H4 (cell line): ENCODE measurements at places on chromosomes 16 and 17.

- no peak for DNase-seq
Measured at GRCh38 chr16:70588565-70588964, 57.8 kb upstream of the IL34 start.

DNA sequence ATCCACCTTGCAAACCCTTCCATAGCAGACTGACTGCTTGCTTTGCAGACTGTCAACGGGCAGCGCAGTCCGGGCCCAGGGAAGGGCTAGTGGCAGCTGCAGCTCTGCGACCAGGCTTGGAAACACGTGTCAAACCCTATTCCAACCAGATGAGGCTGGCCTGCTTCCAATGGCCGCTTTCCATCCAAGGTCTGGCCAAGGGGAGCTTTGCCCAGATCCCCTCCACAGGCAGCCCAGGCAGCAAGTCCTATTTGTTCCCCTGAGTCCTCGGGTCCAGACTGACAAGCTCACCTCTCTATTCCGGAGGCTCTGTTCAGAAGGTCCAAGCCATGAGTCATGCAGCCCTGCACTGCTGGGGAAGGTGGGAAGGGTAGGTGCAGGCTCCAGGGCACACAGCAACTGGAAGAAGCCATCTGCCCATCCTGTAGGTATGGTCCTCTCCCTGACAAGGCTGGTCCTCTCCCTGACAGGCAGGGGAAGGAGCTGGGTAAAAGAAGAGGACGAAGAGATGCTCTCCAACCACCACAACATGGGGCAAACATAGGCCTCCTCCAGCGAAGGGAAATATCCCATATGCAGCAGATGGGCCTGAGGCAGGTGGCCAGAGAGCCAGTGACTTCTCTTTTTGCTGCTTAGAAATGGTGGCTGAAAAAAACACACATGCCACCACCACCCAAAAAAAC is 22.6 kb upstream of the AXIN2 start:
- no peak for DNase-seq

DNA sequence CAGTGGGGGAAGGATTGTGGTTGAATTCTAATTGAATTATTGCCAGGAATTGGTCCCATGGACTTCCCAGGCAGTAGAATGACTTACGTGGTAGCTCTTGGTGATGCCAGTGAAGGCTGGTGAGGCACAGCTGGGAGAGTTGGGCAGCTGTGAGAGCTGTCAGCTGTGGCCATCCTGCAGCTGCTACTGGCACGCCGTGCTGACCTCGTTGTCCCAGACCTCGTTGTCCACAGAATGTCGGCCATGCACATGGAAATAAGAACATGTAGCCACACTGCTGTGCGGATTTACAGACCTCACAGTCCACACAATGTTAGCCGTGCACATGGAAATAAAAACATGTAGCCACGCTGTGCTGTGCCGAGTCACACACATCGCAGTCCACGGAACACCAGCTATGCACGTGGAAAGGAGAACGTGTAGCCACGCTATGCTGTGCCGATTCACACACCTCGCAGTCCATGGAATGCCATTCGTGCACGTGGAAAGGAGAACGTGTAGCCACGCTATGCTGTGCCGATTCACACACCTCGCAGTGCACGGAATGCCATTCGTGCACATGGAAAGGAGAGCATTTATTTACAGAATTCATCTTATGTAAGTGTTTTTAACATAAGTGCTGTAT is 59.2 kb downstream of the BANP start:
- DNase-seq, result no peak

DNA sequence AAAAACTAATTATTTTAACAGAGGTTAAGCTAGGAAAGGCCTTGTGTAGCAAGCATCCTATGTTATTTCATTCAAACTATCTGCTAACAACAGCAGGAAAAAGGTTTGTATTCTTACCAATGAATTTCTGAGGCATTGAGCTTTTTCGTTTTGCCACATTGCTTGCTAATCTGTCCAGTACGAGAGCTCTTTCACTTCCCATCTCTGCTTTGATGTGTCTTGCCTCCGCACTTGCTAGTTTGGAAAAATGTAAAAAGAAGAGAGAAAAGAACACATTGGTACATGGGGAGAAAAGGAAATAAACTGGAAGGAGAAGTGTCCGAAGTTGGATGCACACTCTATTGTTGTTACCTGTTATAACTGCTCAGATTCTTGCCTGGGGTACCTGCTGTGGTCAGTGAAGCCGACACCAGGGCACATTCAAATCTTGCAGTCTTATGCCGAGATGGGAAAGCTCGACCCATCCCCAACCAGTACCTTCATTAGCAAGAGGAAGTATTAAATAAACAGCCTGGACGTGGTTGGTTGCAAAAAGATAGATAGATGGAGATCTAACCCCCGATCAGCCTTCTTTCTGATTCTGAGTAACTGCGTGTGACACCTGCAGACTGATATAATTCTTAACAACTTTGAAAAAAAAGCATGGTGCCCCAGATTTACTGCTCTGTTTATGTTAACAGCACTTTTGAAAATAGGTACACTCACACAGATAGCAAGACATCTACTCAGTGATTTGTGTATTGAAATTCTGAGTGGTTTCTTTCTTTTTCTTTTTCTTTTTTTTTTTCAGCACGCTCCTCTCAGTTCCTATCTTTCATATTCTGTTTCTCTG is 40.0 kb downstream of the GRB7 start:
- no peak for DNase-seq

- no peak for DNase-seq
Measured at GRCh38 chr16:78292844-78293380, 193.5 kb downstream of the WWOX start.

DNA sequence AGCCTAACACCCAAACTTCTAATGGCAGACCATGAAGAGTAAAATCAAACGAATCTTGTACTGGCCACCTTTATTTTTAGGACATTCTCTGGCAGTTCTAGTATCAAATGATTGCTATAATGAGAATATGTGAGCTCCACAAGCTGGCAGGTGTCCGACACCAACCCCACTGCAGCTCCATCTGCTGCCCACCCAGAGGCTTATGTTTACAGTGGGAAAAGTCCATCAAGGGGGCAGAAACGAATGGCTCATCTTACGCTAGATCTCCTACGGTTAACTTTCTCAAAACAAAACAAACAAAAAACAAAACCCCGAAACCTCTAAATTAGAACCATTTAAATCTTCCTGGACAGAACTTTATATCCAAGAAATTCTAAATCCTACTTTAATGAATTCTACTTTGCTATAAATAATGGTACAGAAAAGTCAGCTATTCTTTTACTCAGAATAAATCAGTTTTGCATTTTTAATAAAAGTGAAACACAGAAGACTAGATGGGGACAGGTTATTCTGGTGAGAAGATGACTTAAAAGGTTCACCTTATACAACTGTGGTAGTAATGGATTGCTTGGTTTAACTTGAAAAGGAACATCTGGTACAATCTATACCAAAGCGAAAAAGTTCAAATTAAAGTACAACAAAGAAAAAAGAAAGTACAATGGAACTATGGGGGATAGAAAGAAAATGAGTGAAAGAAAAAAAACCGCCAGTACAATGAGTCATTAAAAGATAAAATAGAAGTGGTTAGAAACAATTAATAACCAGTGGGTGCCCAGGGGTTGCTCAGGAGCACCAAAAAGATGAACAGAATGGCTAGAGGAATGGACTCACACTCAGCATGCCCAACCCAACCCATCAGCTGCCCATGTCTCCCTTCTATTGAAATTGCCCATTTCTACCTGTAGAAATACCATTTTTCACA is 40.2 kb downstream of the GRB2 start:
- DNase-seq, result no peak

DNA sequence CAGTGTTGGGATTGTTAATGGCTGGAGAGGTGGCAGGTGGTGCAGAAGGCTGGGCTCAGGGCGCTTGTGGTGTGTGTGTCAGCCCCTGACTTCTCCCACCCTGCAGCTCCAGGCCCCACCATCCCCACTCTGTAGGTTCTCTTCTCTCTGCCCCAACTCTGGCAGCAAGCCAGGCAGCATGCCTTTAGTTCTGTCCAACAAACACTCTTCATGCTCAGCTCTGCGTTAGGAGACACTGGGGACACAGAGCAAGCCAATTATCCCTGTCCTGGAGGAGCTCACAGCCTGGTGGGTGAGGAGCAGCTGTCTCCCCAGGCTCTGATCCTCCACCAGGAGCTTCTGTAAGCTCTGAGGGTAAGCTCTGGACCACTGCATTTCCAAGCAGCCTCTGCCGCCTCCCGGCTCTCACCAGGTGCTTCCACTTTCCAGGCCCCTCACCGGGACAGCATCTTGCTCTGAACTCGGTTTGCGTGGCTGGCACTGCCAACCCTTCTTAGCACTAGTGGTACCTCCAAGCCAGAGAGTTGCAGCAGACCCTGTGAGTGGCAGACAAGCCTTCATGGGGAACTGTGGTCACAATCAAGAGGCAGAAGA is 34.3 kb upstream of the WSCD1 start:
- no peak for DNase-seq

GRCh38 chr16:53235851-53236250 is 181.1 kb downstream of the CHD9 start:
- DNase-seq, result no peak

- DNase-seq, result no peak
Measured at GRCh38 chr16:84600343-84601229, 17.3 kb downstream of the COTL1 start.

DNA sequence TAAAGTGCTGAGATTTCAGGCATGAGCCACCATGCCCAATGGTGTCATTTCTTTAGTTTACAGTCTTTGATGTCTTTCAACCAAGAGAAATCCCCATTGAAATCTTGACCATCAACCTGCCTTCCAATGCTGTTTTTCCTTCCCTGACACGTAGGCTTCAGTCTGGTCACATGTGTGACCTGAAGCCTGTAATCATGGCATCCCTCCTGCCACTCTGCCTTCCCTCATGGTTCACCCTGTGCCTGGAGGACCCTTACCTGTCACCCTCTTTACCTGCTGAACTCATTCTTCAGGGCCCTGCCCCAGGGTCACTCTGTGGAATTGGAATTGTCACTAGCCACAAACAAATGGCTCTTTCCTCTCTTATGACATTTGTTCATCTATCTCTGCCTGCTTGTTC is 18.1 kb upstream of the ARHGAP23 start:
- DNase-seq, result no peak

DNA sequence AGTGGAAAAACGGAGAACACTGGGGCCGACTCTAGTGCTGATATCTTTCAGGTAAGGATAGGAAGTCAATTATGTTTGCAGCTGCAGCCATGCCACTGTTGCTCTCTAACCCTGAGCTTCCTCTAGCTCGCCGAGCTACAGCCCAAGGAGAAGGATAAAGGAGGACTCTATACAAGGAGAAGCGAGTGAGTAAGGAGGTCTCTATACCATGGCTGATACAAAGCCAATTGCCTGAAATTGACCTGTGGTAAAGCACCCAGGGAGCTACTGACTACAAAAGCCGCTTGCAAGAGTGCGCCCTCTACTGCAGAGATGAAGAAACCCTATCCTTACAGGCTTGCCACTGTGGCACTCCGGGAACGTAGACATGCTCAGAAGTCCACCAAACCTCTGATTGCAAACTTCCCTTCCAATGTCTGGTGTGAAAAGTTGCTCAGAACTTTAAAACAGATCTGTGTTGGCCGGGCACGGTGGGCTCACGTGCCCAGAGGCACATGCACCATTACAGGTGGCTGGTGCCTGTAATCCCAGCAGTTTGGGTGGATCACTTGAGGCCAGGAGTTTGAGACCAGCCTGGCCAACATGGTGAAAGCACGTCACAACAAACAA is 10.8 kb upstream of the SLC46A1 start:
- DNase-seq, result peak; percentile 50

GRCh38 chr17:183021-183420 is 1.6 kb upstream of the DOC2B start:
- DNase-seq, result no peak

DNA sequence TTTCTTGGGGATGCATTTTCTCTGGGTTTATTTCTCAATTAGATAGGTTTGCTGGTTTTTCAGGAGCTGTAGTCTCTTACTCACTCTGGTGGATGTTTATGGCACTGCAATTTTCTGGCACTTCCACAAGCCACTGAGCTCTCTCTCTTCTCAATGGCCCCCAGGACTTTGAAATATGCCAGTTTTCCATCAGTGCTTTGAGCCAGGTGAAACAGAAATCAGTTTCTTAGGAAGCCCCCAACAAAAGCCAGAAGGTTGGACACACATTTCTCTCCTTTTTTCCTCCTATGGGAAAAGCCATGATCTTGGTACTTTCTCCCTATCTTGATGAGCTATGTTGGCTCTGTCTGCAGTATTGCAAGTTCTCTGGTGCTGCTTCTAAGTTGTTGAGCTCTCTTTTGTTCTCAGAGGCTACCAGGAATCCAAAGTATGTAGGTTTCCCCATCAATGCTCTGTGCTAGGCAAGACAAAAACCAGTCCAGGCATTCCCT is 90.7 kb upstream of the SMIM36 start:
- peak; percentile 44 for DNase-seq

- DNase-seq, result no peak
Measured at GRCh38 chr16:15855704-15856003, 1.2 kb downstream of the MYH11 start.

- peak; percentile 63 for DNase-seq
Measured at GRCh38 chr16:65415460-65415859, 293.6 kb upstream of the CDH11 start.

- no peak for DNase-seq
Measured at GRCh38 chr16:16940351-16940750, 530.4 kb downstream of the XYLT1 start.

DNA sequence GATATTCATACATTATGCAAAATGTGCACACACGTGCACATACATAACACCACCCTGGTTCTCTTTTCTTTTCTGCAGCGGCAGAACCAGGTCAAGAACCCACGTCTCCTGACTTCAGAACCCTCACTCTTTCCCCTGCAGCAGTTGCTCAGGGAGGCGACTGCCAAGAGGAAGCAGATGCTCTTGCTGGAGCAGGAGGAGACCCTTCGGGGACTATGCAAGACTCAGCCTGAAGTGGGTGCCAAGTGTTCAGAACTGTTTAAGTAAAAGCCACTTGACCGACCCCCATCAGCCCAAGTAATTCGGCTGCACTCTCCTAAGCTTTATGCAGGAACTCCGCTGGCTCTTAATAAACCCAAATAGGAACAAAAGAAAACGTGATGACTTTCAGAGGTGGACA is 193.8 kb downstream of the SLC39A11 start:
- no peak for DNase-seq

DNA sequence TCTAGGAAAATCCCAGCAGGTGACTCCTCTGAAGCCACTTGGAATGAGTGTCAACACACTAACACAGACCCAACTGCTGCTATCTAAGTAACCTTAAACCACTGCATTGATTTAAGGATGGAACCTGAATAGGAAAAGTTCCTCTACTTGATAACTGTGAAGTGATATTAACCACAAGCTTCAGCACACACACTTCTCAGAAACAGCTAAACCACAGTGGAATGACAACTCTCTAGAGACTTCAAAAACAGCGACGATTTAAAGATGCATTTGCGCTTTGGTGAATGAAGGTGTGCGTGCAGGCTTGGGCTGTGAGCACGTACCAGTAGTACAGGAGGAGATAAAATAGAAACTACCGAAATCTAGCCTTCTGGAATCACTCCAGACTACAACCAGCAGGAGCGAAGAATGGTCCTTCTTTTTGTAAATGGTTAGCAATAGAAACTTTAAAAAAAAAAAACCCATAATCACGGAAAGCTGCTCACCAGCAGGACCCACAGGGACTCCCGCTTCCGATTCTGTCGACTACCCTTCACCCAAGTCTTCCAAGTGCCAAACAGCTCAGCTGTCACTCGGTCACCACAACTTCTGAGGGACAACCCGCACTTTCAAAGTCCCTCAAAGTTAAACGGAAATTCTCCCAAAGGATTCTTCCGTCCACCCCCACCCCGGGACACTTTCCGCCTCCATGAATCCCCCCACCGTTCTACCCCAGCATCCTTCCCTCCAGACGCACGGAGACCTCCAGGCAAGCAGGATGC is 137.7 kb upstream of the CORO6 start:
- DNase-seq, result peak; percentile 8

- no peak for DNase-seq
Measured at GRCh38 chr16:10987361-10988163, 43.2 kb downstream of the CLEC16A start.

GRCh38 chr16:71214746-71215381 is 15.7 kb downstream of the HYDIN start:
- no peak for DNase-seq
